ENCODE measurements at places on chromosomes 4 and X. TPM values are rescaled to one million over a fixed set of nuclear protein-coding genes. Genes with fewer than 3 reads are reported as not detected.

The PF4V1 gene
- 0.72 TPM for total RNA-seq

DNA sequence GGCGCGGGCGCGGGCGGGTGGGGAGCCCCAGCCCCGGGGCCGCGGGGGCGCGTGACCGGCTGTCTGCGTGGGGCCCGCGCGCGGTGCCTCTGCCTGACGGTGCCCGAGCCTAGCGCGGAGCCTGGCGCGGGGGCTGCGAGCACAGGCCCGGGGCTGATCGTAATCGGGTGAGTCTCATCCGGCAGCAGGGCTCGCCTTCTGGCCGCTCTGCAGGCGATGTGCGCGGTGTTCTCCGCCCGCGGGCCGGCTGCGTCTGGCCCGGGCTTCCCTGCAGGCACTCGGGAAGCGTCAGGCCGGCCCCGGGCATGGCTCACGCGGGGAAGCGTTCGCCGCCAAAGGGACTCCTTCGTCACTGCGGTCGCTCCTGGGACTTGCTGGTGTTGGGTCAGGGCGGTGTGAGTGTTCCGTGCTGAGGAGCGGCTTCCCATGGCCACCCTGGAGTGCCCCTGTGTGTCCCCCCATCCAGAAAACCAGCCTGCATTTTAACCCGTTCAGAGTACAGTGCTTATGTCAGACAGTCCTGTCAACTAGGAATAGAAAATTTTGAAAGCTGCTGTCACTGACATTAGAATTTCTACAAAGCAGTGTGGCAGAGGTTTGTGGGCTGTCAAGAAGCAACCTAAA is 40.6 kb downstream of the FAM149A start:
- peak; percentile 29 for DNase-seq

The GRIA3 gene
- 0.36 TPM for total RNA-seq

DNA sequence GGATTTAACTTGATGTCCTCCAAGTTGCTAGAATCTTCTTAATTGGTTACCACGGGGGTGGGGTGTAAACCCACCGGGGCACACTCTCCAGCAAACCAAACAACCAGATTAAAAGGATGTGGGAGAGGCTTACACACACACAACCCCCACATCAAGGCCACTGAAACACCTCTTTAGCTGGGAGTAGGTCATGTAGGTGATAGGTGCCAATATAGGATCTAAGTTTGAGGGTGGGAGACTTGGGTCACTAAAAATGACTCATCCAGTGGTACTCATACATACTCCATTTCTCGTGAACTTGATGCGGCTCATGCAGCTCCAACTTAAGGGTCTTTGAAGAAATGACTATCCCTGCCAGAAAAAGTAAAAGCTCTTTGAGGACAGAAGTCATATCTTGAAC is 20.5 kb upstream of the CD40LG start:
- DNase-seq = no peak

The GPR34 gene
- total RNA-seq = not detected

The OPRPN gene
- not detected for total RNA-seq

The ENOX2 gene
- 10.9 TPM for total RNA-seq

- DNase-seq = peak; percentile 74
Measured at GRCh38 chr4:7466904-7467303, 32.2 kb upstream of the PSAPL1 start.

- DNase-seq = no peak
Measured at GRCh38 chr4:150475763-150476162, 106.2 kb upstream of the MAB21L2 start.

- no peak for DNase-seq
Measured at GRCh38 chrX:71453056-71453455, 79.8 kb upstream of the OGT start.

The BEND2 gene
- not detected for total RNA-seq

The GAB3 gene
- under 0.01 TPM for total RNA-seq

DNA sequence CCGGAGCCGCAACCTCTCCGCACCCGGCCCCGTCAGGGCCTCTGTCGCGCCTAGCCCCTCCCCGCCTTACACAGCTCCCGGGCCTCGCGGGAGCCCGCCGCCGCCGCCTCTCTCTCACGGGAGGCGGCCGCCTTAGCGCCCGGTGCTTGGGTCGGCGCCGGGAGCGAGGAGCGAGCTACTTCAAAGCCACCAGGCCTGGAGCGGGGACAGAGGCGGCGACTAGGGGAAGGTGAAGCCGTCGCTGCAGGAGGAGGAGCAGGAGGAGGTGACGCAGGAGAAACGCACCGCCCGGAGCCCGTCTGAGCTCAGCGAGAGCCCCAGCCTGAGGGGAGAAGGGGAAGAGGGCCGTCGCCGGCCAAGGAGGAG is 250 bp downstream of the USP9X start:
- DNase-seq = peak; percentile 70

- no peak for DNase-seq
Measured at GRCh38 chrX:119071381-119071780, 1.4 kb upstream of the CT47C1 start.

DNA sequence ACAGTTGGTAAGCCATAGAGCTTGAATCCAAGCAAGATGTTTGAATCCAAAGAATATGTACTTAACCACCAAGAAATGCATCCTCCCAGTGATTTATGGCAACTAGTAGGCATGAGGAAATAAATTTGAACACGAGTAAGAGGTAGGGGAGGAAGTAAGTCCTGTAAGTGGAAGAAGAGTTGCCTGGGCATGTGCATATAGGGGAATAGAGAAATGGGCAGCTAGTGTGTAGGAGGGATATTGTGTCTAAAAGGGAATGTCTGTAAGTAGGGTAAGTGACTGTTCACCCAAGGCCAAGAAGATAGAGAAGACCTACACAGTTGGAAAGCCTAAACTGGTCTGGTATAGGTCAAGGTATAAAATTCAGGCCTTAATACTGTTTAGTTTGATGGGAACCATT is 4.6 kb downstream of the SH3BGRL start:
- DNase-seq = no peak

The AFP gene
- 1.1 TPM for total RNA-seq

DNA sequence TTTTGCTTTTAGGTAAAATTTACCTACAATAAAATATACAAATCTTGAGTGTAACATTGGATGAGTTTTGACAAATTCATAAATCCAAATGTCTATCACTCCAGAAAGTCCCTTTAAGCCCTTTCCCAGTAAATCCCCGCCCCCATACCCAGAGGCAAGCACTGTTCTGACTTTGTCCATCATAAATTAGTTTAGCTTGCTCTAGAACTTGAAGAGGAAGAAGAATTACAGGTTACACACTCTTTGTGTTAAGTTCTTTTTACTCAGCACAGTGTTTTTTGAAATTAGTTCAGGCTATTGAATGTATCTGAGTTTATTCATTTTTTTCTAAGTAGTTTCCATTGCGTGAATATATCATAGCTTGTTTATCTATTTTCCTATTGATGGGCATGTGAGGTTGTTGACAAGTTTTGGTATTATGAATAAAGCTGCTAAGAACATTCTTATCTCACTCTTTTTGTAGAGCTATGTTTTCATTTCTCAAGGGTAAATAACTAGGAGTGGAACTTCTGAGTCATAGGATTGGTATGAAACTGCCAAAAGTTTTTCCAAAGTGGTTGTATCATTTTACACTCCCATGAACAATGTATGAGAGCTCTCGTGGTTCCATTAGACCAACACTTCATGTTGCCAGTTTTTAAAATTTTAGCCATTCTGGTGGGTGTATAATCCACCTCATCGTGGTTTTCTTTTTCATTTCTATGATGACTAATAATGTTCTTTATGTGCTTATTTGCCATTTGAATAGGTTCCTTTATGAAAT is 22.4 kb upstream of the HPSE start:
- DNase-seq = peak; percentile 86

DNA sequence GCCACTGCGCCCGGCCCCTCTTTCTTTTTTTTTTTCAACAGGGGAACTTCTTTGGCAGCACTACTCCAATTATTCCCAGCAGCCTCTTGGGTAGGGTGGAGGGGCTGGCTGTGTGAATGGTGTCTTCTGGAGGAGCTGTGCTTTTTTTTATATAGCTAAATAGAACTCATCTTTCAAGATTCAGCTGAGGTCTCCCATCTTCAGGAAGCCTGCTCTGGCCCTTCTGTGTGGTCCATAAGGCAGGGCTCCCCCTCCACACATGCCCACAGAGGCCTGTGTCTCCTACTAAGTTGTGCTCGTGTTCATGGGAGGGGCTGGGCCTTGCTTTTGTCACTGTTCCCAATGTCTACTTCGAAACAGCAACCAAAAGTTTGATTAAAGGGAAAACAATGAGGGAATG is 116.8 kb downstream of the AFAP1 start:
- no peak for DNase-seq

The DCUN1D4 gene
- 24.6 TPM for total RNA-seq

GRCh38 chrX:12421918-12422317 is 283.6 kb downstream of the FRMPD4 start:
- DNase-seq = no peak

DNA sequence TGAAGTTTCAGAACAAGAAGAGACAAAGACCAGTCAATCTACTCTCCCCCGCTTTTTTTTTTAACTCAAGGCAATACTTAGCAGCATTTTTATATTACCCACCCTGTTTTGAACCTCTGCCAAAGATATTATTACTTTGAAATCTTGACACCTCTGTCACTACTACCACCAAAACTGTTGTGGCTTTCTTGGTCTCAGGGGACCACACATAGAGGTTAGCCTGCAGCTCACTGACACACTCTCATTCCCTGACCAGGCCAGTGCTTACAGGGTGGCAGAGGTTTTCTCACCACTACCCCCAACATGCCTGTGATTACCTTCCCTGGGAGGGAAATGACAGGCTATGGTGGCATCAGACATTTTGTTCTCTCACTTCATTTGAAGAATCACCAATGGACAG is 137.4 kb upstream of the STIM2 start:
- no peak for DNase-seq

- peak; percentile 100 for DNase-seq
Measured at GRCh38 chr4:19945979-19946380, 305.7 kb upstream of the SLIT2 start.

The IL15 gene
- 4.4 TPM for total RNA-seq

GRCh38 chrX:26352891-26353430 is 137.0 kb downstream of the MAGEB5 start:
- DNase-seq = no peak

- DNase-seq = no peak
Measured at GRCh38 chr4:158590306-158590705, 68.6 kb downstream of the RXFP1 start.

The LYAR gene
- total RNA-seq = 31.5 TPM

DNA sequence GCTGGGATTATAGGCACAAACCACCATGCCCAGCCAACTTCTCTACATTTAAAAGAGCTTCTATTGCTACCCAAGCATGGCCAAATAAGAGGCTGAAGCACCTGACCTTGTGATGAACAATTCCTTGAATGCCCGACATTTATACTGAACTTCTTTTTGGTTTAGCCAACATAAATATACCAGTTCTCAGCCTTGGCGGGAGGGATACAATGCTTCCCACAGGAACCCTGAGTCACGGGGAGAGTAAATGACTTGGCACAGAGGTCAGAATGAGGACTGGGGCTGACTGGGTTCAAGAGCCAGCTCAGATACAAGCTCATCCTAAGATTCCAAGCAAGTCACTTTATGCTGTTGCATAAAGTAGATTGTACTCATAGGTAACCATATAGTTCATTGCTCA is 6.1 kb downstream of the HOPX start:
- DNase-seq = no peak

- DNase-seq = no peak
Measured at GRCh38 chr4:139438141-139438540, 15.8 kb upstream of the RAB33B start.

The RBMXL3 gene
- not detected for total RNA-seq

DNA sequence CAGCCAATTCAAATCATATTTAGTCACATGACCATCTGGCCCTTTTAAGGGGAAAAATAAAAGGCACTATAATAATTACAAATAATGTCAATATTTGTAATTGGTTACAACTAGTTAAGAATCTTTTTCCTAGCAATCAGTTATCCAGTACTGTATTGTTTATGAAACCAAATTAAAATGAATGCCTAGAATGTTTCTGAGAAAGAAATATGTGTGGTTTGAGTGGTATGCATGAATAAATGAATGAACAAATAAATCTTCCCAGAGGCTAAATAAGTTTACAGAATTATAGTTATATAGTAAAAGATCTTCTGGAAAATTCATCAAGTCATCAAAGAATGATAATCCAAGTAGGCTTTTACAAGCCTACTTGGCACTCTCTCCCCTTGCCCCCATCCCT is 55.8 kb upstream of the F8A3 start:
- DNase-seq = no peak

DNA sequence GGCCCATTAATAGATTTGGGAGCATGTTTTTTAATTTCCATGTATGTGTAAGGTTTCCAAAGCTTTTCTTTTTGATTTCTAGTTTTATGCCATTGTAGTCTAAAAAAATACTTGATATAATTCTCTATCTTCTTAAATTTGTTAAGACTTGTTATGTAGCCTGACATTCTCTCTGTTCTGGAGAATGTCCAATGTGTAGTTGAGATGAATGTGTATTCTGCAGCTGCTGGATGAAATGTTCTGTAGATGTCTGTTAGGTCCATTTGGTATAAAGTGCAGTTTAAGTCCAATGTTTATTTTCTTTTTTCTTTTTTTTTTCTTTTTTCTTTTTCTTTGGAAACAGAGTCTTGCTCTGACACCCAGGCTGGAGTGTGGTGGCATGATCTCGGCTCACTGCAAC is 378.5 kb upstream of the MAD2L1 start:
- DNase-seq = no peak

The ZCCHC18 gene
- total RNA-seq = 0.20 TPM

DNA sequence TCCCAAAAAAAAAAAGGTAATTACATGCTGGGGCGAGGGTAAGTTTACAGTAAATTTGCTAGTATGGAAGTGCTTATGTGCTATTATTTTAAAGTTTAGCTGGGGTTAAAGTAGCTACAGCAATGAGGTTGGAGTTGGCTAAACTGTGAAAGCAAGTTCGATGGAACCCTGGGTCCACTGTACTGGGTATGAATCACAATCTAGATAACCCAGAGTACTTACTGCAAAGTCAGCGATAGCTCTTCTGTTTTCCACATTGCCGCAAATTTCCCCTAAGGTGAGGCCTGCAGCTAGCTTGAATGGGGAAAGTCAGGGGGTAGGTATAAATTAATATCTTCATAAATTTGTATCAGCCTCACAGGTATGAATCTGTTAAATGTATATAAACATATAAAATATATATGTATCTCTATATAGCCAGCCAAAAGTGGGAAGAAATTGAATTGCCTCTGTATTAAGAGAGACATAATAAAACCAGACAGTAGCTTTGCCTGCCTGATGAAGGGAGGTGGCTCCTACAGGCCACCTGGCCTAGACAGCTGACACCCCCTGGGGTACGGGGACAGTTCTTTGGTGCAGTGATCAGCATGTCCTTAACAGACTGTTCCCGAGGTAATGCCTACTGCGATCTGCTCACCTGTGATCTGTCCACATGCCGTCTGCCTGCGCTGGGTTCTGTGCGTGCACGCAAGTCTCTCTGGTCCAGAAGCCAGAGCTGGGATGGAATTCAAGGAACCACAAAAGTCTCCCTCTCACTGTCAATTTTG is 30.6 kb downstream of the CLRN2 start:
- no peak for DNase-seq

The FGG gene
- total RNA-seq = not detected

The PPBP gene
- not detected for total RNA-seq

GRCh38 chr4:150130933-150131332 is 52.7 kb downstream of the DCLK2 start:
- DNase-seq = peak; percentile 61

GRCh38 chrX:109600237-109600651 is 24.7 kb downstream of the KCNE5 start:
- peak; percentile 10 for DNase-seq

GRCh38 chr4:48804584-48805301 is 24.7 kb upstream of the FRYL start:
- DNase-seq = no peak

- DNase-seq = peak; percentile 80
Measured at GRCh38 chr4:4852591-4853362, 6.7 kb upstream of the MSX1 start.

All from RPMI7951 (cell line).